GM04503 (cell line): ENCODE measurements at places on chromosomes 7 and 10.

DNA sequence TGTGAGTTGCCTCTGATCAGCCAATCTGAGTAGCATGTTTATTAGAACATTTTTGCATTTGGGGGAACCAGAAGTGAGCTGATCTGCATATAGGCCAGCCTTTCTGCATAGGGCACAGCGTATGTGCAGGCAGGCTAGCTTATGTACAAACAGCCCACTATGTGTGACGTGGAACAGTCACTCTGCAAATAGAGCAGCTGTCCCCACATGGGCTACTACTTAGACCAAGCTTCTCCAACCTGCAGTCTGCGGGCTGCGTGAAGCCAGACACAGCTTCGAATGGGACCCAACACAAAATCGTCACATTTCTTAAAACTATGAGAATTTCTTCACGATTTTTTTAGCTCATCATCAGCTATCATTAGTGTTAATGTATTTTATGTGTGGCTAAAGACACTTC is 134.1 kb upstream of the FAM20C start:
- DNase-seq, result no peak

DNA sequence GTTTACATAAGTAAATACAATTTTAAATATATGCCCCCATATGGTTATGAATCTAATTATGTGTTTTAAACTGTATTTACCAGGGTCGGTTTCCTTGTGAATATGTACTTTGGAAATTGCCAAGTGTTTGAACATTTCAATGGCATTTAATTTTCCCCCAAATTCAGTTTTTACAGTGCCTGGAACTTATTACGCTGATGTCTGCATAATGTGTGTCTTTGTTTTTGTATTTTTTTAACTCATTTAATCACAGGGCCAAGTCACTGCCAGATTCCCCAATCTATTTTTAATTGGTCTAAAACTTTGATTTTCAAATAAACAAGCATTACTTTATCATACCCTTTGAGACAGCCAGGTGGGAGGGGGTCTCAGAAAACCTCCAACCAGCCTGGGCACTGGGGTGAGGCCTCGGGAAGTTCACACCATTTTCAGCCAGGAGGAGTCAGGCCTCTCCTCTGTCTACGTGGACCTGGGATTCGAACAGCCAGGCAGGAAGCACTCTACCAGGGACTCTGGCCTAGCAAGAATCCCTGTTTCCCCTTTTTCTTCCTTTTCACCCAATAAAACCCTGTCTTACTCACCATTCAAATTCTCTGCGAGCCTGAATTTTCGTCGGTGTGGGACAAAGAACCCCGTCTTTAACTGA is 151.5 kb upstream of the COL1A2 start:
- DNase-seq, result no peak

- no peak for DNase-seq
Observed at GRCh38 chr7:21054427-21055112, 267.9 kb upstream of the SP8 start.

DNA sequence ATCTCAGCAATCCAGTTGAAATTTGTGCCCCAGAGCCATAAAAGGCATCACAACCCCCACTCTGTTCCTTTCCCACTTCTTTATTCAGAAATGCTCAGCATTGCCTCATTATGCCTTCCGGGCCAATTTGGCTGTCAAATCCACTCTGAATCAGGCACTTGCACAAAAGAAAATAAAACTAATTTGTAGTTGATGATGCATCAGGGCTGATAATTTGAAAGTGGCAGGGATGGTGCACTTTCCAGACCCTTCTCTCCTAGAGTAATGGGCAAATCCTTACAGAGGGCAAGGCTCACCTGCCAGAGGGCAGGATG is 147.9 kb upstream of the PDE1C start:
- DNase-seq, result no peak
